ENCODE measurements at places on chromosomes 12 and 14. TPM values are rescaled to one million over a fixed set of nuclear protein-coding genes. Genes with fewer than 3 reads are reported as not detected.

- no peak overlapping the region for H3K4me3 ChIP-seq
- H3K27ac ChIP-seq = no peak overlapping the region
- no peaks in the 10 kb centered on the region for H3K36me3 ChIP-seq
Measured at GRCh38 chr14:98937021-98937420, 335.0 kb downstream of the BCL11B start.

DNA sequence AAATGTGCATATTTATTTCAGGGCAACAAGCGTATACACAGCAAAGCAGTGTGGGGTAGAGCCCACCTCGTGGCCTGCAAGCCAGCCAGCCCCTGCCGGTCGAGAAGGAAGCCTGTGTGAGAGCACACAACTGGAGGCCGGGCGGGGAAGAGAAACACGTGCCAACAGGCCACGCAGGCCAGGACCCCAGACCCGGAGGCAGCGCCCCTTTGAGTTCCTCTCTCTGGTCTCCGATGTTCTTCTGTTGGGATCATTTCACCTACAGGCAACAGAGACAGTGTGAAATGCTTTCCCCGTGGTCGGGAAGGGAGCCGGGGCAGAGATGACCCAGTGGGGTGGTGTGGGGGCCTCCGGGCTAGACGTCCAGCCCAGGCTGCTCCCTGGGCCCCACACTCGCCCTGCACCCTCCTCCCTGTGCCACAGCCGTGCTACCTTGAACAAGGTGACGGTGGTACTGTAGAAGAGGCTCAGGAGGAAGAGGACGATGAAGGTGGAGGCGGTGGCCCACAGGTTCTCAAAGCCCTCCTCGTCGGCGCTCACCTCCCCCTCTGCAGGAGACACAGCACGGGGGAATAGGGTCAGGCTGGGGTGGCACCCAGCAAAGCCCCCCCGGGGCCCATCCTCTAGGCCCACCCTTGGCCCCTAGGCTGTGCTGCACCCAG is 325.5 kb downstream of the TMEM121 start:
- H3K4me1 ChIP-seq = no peaks in the 10 kb centered on the region
- H3K27me3 ChIP-seq = no peaks in the 10 kb centered on the region
- no peak overlapping the region for H3K4me3 ChIP-seq

GRCh38 chr12:51082561-51083125 is 753 bp downstream of the CSRNP2 start:
- H3K27ac ChIP-seq = peak overlapping the region; percentile 96
- no peaks in the 10 kb centered on the region for H3K36me3 ChIP-seq
- peak overlapping the region; percentile 81 for H3K4me3 ChIP-seq
- H3K4me1 ChIP-seq = peaks cover 21% of the 10 kb centered on the region
- DNase-seq = peak; percentile 51
- no peaks in the 10 kb centered on the region for H3K27me3 ChIP-seq

Gene TMEM30B
- total RNA-seq = 22.8 TPM

Gene TMEM229B
- 4.5 TPM for total RNA-seq

Measured in lung (tissue), 17 donors.